Liver (tissue), 10 donors: ENCODE measurements at places on chromosomes 12 and 14. TPM values are rescaled to one million over a fixed set of nuclear protein-coding genes. Genes with fewer than 3 reads are reported as not detected.

DNA sequence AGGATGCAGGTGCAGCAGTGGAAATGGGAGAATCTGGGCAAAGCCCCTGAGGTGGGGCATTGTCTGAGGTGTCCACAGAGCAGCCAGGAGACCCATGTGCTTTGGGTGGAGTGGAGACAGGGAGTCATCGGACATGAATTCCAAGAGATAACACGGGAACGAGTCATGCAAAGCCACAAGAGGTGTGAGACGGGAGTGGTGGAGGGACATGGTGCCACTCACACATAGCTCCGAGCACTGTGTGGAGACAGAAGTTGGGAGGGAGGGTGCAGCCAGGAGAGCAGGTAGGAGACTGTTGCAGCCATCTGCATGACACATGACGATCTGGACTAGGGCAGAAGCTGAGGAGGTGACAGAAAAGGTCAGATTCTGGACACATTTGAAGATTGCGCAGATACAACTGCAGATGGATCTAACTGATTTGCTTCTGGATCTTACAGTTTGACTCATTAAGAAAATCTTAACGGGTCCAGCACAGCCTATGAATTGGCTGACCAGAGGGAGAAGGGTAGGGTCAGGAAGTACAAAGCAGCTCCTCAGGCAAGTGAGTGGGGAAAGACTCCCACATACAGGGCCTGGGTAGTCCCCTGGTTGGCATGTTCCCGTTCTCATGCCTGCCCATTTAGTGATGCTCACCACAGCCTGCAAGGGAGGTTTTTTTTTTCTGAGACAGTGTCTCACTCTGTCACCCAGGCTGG lies 379.8 kb downstream of the FUT8 start:
- H3K4me1 ChIP-seq: no peaks in the 10 kb centered on the region
- H3K4me3 ChIP-seq: no peak overlapping the region
- no peak overlapping the region for H3K27ac ChIP-seq
- no peaks in the 10 kb centered on the region for H3K36me3 ChIP-seq

DNA sequence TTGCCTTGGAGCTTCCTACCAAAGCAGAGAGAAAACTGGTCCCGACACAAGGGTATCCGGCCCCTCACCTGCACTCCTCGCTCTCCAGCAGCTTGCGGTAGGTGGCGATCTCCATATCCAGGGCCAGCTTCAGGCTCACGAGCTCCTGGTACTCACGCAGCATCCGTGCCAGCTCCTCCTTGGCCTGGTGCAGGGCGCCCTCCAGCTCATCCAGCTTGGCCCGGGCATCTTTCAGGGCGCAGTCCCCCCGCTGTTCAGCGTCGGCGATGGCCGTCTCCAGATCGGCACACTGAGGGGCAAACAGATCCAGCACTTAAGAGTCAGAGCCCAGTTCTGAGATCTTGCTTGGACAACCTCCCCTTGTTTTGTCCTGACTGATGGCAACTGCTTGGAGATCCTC lies 13.7 kb downstream of the KRT72 start:
- H3K27me3 ChIP-seq: no peaks in the 10 kb centered on the region
- peaks cover 3% of the 10 kb centered on the region for H3K4me1 ChIP-seq
- no peak overlapping the region for H3K4me3 ChIP-seq
- no peak for DNase-seq
- H3K27ac ChIP-seq: no peak overlapping the region

The STRAP gene
- total RNA-seq: 33.5 TPM

The BCL11B gene
- 0.42 TPM for total RNA-seq

The MMP19 gene
- total RNA-seq: 1.1 TPM
